MV-4-11 (cell line): ENCODE measurements at places on chromosomes 2 and 18.
A peak's percentile ranks its signal among the peaks of the same experiment; 100 is the strongest.

GRCh38 chr2:50346629-50347357 lies 685.1 kb downstream of the NRXN1 start:
- DNase-seq: no peak

DNA sequence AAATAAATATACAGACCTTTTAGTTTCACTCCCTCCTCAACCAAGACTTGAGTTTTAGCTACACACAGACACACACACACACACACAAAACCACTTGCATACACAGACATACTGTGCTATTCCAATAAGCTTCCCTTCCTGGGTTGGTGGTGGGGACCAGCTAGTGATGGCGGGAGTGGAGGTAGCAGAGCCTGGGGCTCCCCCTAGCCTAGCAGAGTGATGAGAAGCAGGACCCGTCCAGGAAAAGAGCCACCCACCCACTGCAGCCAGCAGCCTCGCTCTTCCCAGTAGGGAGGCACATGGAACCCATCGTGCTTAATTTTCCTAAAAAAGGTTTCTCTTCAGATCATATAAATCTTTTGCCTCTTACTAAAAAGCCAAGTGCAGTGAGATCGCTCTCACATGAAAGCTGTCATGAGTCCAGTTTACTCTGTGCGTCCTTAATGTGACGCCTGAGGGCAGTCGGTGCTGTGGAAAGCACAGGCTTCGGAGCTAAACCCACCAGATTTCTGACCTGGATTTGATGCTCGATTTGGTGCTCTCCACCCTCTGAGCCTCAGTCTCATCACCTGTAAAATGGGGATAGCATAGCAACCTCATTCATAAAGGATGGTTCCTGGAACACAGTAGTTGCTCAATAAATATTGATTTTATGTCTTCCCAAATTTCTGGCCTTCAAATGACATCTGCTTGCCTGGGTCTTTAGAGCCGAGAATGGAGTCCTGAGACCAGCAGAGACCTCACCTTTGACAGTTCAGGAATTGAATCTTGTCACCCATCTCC lies 60.1 kb upstream of the YWHAQ start:
- DNase-seq: no peak

DNA sequence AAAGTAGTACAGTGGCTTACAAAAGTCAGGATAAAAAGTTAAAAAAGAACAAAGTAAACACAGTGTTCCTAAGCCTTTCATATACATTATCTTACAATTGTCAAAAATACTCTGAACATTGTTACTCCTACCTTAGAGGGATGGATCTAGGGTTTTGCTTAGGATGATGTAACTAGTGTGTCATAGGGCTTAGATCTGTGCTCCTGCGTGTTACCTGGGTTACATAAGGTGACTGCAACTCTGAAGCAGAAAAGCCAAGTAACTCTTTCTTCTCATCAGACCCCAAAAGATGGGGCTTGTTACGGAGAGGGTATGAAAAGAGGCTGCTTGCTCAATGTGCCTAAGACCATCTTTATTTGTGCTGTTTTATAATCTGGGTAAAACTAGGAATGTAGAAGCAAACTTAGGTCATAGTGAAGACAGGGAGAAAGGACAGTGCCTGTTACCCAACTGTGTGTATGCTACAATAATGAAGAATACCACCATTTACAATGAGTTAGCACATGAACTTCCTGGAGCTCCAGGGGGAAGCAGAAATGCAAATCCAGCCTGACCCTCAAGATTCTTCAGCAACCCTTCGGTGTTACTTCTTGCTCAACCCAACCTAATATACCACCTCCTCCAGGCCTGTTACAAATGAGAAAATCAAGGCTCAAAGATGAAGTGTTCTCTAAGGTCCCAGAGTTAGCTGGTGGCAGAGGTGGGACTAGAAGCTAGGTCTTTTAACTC lies 42.0 kb upstream of the STK17B start:
- no peak for DNase-seq

DNA sequence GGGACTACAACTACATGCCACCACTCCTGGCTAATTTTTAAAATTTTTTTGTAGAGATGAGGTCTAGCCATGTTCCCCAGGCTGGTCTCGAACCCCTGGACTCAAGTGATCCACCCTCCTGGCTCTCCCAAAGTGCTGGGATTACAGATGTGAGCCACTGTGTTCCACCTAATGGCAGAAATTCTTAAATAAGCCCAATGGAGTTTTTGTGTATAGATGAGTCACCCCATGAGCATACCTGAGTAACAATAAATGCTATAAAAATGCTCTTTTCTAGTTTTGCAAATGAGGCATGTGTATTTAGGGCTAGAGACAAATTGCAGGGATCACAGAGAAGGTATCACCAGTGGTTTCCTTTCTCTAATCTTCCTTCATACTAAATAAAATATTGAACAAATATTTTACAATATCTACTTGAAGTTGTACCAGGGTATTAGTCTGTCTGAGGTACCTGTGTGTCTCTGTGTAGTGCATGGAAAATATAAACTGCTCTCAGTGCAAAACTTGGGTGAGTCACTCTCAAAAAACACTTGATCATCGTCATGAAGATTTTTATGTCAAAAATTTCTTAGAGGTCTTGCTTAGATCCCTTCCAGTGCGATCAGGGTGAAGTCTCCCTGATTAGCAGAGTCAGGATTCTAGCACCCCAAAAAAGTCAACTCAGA lies 337.1 kb upstream of the MMADHC start:
- no peak for DNase-seq

- no peak for DNase-seq
These were observed 42.8 kb upstream of the MAL start for GRCh38 chr2:94982675-94983074.

DNA sequence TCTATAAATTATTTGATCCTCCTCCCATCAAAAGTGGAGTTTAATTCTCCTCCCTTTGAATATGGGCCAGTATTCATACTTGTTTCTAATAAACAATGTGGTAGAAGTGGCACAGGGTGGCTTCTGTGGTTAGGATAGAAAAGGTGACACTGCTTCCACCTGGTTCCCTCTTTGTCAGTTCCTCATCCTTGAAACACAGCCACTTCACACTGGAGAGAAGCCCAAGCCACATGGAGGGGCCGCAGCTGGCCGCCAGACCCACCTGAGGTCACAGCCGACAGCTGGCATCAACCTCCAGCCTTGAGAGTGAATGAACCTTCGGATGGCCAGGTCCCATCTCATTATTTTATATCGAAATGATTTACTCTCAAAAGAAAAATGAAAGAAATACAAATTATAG lies 27.5 kb upstream of the SLC66A3 start:
- no peak for DNase-seq

GRCh38 chr2:65377556-65378192 lies 54.7 kb downstream of the SPRED2 start:
- DNase-seq: peak; percentile 87

GRCh38 chr2:200590090-200590489 lies 4.3 kb downstream of the AOX1 start:
- DNase-seq: no peak

- DNase-seq: no peak
These were observed 172.6 kb downstream of the PRPF40A start for GRCh38 chr2:152544638-152545037.

- no peak for DNase-seq
These were observed 18.9 kb upstream of the WDR33 start for GRCh38 chr2:127829845-127830246.

DNA sequence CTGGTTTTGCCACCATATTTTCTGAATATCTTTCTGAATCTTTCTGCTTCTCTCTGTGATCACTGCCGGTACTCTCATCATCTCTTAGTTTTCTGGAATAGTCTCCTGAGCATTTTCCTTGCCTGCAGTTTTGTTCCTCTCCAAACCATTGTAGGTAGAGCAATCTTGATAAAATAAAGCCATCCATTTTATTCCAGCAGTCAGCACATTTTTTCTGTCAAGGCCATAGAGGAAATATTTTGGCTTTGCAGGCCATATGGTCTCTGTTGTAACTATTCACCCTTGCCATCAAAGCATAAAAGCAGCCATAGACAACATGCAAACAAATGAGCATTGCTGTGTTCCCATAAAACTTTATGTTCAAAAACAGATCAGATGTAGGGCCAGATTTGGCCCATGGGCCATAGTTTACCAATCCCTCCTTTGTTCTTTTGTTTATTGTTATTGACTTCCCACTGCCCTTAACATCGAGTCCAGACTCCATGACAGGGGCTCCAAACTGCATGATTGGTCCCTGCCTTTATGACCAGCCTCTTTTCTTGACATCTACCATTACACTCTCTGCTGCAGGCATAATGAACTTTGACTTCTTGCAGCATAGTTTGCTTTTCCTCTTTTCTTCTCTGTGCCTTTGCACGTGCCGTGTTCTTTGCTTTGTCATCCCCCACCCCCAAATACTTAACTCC lies 29.8 kb downstream of the TMEM87B start:
- no peak for DNase-seq

DNA sequence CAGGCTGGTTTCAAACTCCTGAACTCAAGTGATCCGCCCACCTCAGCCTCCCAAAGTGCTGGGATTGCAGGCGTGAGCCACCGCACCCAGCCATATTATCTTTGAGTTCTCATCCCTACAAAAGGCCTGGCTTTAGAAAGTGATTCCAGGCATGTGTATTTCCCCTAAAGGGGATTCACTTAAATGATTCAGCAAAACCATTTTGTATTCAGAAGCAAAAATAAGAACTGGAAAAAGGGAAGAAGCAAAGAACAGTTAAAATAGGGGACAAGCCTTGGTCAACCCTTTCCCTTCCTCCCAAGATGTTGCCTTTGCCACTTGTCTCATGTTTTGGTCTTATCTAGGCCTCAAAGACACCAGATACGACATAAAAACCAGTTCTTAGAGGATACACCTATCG lies 10.5 kb downstream of the TM4SF20 start:
- DNase-seq: peak; percentile 66

GRCh38 chr18:45553723-45554388 lies 61.4 kb upstream of the SLC14A2 start:
- no peak for DNase-seq

GRCh38 chr2:25790074-25790790 lies 88.1 kb downstream of the ASXL2 start:
- DNase-seq: no peak

GRCh38 chr2:74205596-74205995 lies 7.2 kb downstream of the MTHFD2 start:
- peak; percentile 72 for DNase-seq

DNA sequence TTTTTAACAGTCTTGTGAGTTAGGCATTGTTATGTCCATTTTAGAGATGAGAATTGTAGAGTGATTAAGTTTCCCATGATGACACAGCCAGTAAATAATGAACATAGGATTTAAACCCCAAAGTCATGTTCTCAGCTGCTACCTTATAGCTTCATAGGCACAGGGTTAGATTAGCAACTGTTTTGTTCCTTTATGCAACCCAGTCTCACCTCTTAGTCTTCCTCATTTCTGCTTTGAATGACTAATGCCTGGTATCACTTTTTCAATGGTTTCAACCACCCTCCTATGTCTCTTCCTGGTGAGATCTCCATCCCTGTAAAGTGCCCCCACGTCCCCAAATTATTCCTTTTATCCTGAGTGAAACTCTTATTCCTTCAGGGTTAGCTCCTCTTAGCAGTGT lies 44.3 kb downstream of the MFSD6 start:
- peak; percentile 40 for DNase-seq
